Activated CD4-positive, alpha-beta T cell treated with anti-CD3 and anti-CD28 coated beads, Interleukin-10, Interleukin-2, amounts not matched to agents 100 ng/mL and 50 ng/mL, durations not matched to agents 16 hours and 8 hours (primary cell): ENCODE measurements at places on chromosomes 1 and 21.

DNA sequence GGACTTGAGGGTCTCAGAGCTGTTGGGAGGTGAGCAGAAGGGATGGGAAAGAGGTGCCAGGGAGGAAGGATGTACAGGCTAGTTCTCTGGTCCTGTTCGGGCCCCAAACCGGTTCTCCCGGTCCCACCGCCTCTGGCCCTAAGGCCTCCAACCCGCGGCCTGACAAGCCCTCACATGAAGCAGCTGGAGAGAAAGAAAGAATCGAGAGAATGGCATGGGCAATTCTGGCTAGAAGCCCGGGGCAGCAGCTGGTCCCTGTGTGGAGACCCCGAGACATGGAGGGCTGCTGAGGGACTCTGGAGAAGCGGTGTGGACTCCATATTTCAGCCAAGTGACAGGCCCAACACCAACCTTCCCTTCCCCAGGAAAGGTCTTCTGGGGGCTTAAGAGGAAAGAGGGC, 730 bp downstream of the CDC42SE1 start:
- DNase-seq, result no peak

- DNase-seq, result no peak
Measured at GRCh38 chr1:7048395-7048794, 263.1 kb downstream of the CAMTA1 start.

DNA sequence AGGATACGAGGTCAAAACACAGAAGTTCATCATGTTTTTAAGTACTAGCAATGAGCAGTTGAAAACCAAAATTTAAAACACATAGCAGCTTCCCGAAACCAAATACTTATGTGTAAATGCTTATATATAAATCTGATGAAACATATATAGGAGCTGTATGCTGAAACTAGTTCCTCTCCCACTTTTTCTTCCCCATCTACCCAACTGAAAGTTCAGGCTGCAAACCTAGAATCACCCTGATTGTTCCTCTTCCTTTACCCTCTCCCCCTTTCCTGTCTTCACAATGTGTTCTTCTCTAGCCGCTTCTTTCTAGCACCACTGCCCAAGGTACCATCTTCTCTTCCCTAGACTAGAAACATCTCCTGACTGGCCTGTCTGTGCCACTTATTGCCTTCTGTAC, 90.6 kb downstream of the ST3GAL3 start:
- DNase-seq, result no peak

GRCh38 chr1:221440658-221441057, 301.2 kb downstream of the DUSP10 start:
- no peak for DNase-seq

DNA sequence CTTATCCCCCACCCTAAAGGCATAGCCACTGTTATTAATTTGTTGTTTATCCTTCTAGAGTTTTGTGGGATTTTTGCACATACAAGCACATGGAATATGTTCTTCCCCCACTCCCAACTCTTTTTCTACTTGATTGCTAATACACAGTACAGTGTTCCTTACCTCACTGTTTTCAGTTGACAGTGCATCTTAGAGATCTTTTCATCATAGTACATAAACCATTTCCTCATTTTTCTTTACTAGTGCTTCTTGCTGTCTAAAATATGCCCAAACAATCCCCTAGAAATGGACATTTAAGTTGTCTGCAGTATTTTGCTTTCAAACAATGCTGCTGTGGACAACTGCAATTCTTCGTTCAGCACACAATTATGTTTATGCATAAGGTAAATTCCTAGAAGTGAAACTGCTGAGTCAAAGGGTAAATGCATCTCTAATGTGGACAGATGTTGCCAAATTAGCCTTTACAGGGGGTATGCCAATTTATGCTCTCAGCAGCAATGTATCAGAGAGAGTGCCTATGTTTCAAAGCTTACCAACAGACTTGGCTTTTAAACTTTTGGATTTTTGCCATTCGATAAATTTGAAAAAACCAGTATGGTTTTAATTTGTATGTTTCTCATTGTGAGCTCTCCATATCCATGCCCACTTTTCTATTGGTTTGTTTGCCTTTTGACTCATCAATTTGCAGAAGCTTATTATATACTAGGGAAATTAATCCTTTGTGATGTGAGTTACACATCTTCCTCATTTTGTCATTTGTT, 132.6 kb downstream of the MRPS6 start:
- DNase-seq, result peak; percentile 40

DNA sequence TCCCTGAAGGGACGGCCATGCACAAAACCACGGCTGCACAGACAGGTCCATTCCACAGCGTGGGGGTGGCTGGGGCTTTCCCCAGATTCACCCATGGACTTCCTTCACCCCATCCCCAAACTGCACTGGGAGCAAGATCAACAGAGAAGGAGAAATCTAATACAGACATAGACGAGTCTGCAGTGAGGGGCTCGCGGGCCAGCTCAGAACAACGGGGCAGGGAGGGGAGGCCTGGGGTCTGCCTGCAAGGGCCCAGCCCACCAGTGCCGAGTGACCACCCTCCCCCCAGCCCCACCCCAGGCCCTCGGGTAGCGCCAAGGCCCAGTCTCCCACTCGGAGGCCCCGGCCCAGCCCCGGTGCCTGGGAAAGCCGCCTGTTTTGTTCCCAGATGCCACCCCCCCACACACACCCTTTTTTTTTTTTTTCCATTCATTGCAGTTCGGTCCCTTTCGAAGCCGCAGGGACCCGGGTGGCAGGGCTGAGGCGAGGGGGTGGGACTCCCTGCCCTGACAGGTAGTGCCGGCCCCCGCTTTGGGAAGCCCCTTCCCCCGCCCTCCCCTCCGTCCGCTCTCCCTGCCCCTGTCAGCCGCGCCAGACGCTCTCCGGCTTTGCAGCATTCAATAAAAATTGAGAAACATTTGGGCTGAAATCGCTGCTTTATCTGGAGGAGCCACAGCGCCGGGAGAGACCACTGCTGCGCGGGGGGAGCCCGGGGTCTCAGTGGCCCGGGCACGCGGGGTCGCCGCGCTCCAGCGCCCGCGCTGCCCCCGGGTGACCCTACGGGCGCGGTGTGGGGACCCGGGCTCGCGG, 543 bp upstream of the EPHB2 start:
- DNase-seq, result peak; percentile 7

DNA sequence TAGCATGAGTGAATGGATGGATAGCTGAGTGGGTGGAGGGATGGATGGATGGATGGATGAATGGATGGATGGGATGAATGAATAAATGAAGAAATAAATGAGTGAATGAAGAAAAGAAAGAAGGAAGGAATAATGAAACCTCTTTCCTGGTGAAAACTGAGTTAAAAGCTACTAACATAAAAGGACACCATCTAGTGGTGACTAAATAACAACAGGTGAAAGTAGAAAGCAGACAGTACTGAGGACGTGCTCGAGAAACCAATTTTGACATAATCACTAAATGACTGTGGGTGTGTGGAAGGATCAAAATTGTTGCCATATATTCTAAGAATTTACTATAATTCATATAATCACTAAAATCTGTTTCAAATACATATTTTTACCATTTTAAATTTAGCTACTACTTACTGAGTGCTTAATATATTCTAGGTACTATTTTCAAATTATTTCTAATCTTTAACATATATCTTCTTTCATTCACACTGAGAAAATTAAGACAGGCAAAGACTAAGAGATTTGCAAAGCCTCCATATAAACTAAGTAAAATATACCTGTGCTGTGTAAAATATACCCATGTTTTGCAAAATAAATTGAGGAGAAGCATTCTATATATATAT, 522.9 kb downstream of the LRRIQ3 start:
- peak; percentile 3 for DNase-seq

GRCh38 chr1:55015123-55015522, 16.4 kb downstream of the BSND start:
- DNase-seq, result no peak

- DNase-seq, result no peak
Measured at GRCh38 chr1:43206600-43207228, 34.6 kb downstream of the CFAP57 start.

DNA sequence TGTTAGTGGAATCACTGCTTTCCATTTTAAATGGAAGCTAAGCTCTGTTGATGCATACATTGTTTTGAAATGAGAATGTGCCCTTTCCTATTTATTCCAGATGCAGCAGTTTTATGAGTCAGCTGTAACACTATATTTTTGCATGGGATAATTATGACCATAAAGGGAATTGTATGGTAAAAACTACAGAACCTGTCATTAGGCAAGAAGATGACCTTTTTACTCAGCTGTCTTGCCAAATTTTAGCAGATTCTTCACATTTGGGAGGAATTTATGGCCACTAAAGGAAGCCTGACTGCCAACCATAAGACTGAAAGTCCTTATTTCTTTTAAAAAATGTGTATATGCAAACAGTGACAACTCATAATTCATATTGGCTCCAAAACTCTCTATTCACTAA, 356.3 kb upstream of the PRMT6 start:
- no peak for DNase-seq

GRCh38 chr1:220882061-220882891, 3.0 kb downstream of the HLX start:
- DNase-seq, result no peak

GRCh38 chr1:209774592-209774991, 9.8 kb downstream of the C1orf74 start:
- DNase-seq, result no peak

DNA sequence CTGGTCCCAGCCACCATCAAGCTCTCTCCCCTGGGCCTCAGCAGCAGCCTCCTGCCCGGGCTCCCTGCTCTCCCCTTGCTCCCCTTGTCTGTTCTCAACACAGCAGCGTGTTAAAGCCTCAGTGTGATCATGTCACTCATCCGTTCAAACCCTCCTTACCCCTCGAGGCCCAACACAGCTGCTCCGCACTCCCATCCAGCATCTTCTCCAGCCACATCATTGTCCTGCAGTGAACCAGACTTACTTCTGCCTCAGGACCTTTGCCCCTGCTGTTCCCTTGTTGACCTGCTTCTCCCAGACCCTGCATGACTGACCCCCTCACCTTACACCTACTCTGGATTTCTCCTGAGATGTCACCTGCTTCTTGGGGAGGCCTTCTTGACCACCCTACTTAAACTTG, 13.3 kb downstream of the CDK18 start:
- no peak for DNase-seq

GRCh38 chr1:52677076-52677806, 20.9 kb downstream of the COA7 start:
- no peak for DNase-seq

DNA sequence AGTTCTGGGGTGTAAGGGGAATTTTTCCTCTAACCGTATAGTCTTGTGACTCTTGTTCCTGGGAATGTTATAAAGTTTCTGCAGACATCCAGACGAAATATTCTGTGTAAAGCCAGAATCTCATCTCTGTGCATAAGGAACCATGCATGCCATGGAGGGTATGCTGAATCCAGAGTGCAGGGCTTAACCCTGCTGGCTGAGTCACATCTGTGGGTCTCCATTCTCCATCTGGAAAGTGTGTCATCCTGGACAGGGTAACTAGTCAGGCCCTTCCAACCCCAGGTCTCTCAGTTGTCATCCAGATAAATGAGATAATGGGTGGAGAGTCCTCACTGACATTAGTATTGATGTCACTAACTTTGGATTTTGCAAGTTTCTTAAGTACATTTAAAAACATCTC, 48.8 kb downstream of the ATP5PO start:
- no peak for DNase-seq

DNA sequence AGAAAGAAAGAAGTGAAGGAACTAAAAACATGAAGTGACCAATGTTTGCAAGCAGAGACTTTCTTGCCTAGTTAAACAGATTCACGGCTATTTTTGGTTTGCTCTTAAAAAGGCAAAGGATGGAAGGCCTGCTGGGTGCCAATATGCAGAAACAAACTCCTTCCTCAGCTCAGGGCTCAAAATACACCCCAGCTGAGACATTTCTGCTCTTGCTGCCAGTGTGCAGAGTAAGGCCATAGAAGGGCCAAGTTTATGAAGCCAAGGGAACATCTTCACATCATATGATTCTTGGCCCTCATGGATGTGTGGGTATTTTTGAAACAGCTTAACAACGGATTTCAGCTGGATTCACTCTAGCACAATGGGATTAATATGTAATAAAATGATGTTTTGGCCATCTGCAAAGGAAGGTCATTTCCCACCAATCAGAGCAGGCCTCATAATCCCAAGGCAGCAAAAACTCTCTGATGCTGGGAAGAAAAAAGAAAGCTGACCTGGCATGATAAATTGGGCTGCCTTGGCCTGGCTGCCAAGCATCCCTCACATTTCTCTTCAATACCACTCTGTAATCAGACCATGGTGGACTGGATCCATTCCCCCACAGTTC, 70.7 kb downstream of the CAPZB start:
- no peak for DNase-seq

- no peak for DNase-seq
Measured at GRCh38 chr1:161019751-161020495, 1.0 kb downstream of the F11R start.

- DNase-seq, result no peak
Measured at GRCh38 chr1:93603601-93604000, 78.0 kb downstream of the BCAR3 start.

- peak; percentile 8 for DNase-seq
Measured at GRCh38 chr1:57041901-57042300, 76.1 kb upstream of the C8B start.

- no peak for DNase-seq
Measured at GRCh38 chr21:46386734-46387088, 62.8 kb downstream of the PCNT start.

GRCh38 chr1:109256085-109256484, 6.7 kb downstream of the CELSR2 start:
- no peak for DNase-seq

DNA sequence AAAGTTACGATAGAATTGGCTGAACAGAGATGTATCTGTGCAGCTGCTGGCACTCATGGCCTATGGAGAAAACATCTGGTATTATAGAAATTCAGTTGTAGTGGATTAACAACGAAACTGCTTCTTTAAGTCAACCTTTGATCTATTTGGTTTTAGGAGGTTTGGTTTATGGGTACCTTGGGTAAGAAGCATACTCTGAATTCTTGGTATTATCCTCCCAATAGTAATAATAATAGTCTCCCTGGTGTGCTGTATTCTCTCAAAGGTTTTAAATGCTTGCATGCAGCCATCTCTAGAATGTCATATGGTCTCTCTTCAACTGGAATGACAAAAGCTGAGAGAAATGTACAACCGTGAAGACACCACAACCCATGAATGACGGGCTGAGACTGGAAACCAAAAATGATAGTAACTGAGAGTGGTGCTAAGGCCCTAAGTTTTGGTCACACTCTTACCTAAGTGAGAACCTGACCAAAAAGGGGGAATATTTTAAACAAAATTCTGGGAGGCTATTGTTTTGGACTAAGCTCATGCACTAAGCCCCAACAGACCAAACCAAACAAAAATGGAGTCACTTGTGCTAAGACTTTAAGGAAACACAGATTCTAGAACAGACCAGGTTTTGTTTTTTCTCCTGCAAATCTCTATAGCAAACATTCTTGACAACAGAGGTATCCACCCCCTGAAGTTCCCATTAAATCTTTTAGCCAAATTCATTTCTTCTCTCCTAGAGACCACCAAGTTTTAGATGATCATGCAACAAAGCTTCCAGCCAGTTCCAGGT, 17.6 kb upstream of the TMEM61 start:
- peak; percentile 44 for DNase-seq

DNA sequence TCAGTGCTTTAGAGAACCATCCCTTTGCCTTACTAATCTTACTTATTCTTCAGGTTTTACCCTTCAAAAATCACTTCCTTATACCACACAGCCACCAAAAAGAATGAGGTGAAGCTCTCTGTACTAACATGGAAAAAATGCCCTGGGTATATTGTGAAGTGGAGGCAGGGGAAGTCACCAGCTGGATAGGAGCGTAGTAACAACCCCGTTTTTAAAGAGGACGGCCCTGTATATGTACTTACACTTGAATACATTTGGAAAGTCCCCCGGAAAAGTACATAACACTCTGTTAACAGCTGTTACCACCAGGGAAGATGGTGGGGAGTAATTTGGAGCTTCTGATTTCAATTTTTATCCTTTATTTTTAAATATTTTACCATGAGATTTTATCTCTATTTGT, 28.2 kb upstream of the KHDRBS1 start:
- peak; percentile 56 for DNase-seq
